Stimulated activated naive CD4-positive, alpha-beta T cell treated with Interleukin-2 at 50 U/mL for 16 hours (primary cell): ENCODE measurements at places on chromosomes 1 and 21.

DNA sequence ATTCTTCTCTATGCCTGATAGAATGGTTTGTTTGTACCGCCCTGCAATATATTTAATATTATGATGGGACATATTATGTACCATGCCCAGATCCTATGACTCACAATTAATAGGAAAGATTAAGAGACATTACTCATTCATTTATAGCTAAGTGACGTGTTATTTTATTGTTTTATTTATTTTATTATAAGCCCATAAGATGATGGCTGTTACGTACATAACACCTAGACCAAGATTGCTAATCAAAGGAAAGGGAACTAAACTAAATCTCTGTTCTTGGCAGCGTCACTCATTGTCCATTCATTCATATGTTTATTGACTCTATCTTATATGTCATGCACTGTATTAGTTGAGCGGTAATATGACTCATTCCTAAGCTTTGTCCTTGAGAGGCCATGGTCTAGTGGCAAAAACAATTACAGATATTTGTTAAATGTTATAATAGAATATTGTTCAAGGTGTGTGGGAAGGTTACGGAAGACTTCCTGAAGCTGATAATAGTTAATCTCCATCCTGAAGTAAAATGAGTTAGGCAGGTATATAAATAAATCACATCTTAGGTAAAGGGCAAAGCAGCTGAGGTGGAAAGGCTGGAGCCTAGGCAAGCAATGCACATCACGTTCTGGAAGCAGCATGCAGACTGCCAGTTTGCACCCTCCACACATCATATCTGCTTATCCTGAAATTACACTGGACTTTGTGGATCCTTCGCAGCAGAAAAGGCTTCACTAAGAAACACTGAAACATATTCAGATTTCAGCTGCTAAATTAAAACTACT is 16.6 kb upstream of the CD55 start:
- no peak for DNase-seq

DNA sequence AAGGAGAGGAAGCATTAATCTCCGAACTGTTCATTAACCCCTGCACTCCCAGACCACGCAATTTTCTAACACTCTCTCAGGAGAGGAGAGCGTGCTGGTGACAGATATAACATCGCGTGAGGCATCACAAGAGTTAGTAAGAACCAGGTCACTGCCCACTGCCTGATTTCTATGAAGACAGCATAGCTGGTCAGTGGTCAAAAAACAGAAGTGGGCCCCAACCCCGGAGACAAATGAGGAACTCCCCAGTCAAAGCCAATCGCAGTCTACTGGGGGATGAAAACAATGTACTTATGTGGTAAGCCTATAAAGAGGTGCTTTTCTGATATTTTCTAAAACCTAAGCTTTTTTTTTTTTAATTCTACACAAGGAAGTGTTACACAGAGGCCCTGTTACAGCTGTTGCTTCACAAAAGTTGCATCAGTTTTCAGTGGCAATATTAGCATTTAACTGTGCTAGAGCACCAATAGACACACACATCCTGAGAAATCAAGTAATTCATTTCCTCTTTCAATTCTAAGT is 231.8 kb upstream of the IRF2BP2 start:
- DNase-seq = no peak

GRCh38 chr1:201693890-201694607 is 134.9 kb upstream of the IPO9 start:
- no peak for DNase-seq

DNA sequence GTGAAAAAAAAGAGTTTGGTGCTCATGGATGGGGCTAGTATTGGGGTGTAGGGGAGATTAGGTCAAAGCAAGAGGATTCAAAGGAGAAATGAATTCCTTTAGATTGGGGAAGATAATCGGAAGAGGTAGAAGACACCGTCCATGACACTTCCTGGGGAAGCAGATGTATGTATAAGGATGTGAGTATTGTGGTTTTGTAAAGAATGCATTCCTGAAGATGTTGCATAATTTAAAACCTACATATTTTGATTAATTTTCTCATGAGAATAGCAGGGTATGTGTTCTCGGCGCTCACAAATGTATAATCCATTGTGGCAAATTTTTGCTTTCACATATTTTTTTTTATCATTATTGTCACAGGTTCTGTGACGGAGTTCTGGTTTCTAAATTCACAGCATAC is 5.5 kb upstream of the LGALS8 start:
- no peak for DNase-seq

- no peak for DNase-seq
These were observed 10.9 kb downstream of the SLC6A17 start for GRCh38 chr1:110161165-110161564.

- no peak for DNase-seq
These were observed 82.5 kb downstream of the PDE9A start for GRCh38 chr21:42735944-42736343.

DNA sequence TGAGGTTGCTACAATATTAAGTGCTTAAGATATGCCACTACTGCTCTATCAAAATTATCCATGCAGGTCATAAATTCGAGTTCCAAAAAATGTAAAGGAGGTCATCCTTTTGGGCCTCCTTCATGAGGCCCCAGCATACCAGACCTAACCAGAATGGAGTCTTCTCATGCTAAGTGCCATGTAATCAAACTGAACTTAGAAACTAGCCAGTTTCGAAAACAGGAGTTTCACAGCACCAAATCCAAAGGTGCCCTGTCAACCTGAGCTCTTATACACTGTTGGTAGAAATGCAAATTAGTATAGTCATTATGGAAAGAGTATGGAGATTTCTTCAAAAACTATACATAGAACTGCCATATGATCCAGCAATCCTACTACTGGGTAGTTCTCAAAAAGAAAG is 320.5 kb downstream of the ST6GALNAC3 start:
- DNase-seq = no peak

GRCh38 chr1:64881281-64881680 is 85.1 kb downstream of the JAK1 start:
- no peak for DNase-seq

GRCh38 chr1:18929686-18930085 is 26.8 kb downstream of the IFFO2 start:
- DNase-seq = no peak

- DNase-seq = no peak
These were observed 12.5 kb downstream of the RGS8 start for GRCh38 chr1:182671750-182672486.

DNA sequence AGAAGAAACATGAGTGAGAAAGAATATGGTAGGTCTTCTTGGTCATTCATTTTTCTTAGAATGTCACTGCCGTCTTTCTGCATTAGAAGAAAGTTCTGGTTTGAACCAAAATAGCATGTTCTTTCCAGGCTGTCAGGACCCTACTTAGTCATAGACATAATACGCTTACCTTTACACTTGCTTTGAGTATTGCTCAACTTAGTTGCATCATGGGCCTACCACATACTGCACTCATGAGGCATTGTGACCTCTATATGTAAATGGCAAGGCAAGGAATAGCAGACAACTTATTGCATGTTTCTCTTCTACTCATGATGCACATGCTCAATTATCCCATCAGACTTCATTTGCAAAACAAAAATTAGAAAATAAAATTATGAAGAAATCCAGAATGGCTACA is 415.0 kb downstream of the HLX start:
- DNase-seq = no peak

GRCh38 chr21:42711667-42712066 is 58.2 kb downstream of the PDE9A start:
- DNase-seq = no peak

DNA sequence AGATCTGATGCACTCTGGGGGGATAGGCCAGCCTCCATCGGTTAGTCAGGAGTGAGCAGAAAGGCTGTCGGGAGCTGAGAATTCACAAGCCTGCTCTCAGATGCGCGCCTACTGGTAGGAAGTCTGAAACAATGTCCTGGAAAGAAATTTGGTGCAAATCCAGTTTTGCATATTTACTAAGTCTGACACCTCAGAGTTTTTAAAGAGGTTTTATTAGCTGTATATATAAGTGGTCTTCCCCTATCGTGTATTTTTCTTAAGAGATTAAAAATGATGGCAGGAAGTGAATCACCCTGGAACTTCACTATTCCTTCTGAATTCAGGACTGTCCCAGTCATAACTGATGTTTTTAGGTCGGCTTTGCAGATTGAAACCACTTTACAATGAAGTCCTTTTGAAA is 99.8 kb upstream of the C1orf105 start:
- no peak for DNase-seq

DNA sequence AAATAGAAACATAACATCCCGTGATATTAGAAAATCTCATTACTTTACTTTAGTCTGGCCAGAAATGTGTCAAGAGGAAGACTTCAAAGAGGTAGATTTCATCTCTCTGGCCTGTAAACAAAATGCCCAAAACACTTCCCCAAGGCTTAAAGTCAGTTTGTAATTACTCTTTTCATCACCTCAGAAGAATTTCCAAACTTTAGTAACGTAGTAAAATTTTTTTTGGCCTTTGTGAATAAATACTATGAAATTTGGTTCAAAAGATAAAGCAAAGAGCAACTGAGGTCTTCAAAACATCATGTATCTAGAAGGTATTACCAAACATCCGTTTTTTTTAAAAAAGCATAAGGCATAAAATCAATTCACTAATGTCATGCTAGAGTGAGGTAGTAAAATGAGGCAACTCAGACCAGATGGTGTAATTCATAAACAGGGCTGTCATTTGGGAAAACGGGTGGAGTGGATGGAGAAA is 51.4 kb downstream of the LEPR start:
- no peak for DNase-seq

DNA sequence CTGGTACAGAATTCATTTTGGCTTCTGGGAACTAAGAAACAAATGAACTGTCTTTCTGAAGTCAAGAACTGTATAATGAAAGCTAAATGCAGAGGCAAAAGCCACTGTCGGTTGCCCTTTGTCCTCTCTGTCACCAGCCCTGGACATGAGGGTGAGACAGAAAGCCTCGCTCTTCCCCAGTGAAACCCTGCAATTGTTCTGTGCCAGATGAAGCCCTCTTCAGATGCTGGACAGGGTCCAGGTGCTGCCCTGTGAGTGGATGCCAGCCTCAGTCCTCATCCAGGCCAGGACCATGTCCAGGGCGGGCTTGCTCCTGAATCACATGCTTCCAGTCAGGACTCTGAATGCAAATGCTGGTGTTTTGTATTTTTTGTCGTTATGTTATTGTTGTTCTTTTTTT is 138.7 kb downstream of the RUNX1 start:
- DNase-seq = no peak

- no peak for DNase-seq
These were observed 30.4 kb downstream of the CDC14A start for GRCh38 chr1:100382657-100383056.

GRCh38 chr1:71307451-71307850 is 226.6 kb upstream of the ZRANB2 start:
- DNase-seq = no peak

GRCh38 chr1:5901841-5902240 is 90.4 kb downstream of the NPHP4 start:
- no peak for DNase-seq

DNA sequence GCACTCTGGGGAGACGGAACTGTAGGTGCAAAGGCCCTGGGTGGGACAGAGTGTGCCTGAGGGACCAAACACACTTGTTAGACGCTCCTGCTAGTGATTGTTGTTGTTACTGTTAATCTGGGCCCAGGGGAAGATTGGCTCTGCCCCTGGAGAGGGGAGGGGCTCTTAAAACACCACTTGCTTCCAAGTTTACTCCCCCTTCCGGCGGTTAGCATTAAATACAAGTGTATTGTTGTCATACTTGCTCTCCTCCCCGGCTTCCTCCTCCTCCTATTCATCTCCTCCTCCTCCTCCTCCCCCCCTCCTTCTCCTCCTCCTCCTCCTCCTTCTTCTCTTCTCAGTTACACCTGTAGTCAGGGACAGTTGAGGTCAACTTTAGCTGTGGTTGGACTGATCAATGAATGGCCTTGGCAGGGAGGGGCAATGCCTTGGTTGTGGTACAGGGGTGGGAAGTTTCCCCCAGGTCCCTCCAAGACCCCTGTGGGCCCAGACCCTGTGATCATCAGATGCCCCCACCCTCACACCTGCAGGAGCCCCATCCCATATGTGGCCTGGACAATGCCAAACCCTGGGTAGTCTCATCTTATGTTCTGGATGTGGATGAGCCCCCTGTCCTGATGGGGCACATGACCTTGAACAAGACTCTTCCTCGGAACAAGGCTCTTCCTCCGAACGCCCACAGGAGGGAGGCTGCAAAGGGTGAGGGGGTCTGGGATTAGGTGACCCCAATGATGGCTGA is 217.3 kb downstream of the PTPRU start:
- DNase-seq = no peak

DNA sequence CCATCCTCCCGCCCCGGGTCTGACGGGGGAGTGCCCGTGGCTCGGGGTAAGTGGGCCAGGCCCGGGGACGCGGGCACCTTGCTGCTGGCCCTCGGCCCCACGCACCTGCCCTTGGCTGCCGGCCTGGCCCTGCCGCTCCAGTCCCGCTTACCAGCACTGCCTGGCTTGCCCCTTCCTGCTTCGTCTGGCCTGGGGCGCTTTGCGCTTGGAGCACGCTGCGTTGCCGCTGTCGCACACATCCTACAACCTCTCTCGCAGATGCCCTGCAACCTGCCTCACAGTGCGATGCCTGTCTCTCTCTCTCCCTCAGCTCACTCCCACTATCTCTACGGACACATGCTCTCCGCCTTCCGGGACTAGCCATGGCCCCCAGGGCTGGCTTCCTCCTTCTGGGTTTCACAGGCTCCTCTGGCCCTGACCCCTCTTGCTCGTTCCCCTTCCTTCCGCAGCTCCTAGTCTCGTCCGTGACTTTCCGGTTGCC is 9.7 kb downstream of the MYOG start:
- no peak for DNase-seq

DNA sequence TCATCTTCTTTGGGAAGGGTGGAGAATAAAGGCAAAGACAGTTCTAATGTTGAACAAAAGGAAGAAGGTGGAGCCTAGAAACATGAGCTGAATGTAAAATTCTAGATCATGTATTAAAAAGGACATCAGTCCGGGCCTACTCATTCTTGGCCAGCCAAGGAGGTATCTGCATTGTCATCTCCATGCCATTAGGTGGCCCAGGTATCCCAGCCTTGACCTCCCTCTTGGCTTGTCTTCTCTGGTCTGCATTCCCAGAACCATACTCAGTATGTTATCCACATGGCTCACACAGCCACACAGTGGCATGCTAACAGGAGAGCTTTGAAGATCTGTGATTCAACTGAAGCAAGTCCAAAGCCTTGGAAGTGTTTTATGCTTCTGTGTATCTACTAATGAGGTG is 369.8 kb upstream of the KAZN start:
- DNase-seq = no peak
